ENCODE measurements at places on chromosomes 5 and 9.

GRCh38 chr9:136326061-136326760 lies 1.1 kb upstream of the GPSM1 start:
- no peak for DNase-seq

DNA sequence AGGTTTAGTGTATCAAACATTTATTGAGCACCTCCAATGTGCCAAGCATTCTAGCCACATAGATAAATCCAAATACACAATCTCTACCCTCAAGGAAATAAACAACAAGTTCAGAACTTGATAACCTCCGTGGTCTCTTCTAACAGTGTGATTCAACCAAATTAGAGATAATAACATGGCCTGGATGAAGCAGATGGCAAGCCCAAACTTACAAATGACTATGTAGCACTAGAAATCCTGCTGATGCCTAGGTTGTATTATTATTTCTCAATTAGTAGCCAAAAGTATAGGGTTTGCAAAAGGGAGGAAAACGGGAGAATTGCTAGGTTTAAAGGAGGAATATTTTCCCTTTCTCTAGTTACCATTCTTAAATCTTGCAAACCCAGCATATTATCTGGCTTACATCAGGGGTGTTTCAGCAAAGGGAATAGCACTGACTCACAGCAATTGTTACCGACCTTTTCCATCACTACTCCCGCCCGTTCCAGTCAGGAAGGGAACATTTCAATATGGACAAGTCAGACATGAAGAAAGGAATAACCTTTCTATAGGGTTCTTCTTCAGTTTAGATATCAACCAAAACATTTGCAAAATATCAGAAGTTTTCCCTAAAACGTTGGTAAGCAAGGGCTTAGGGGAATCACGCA lies 2.3 kb downstream of the DPYSL3 start:
- DNase-seq, result no peak

DNA sequence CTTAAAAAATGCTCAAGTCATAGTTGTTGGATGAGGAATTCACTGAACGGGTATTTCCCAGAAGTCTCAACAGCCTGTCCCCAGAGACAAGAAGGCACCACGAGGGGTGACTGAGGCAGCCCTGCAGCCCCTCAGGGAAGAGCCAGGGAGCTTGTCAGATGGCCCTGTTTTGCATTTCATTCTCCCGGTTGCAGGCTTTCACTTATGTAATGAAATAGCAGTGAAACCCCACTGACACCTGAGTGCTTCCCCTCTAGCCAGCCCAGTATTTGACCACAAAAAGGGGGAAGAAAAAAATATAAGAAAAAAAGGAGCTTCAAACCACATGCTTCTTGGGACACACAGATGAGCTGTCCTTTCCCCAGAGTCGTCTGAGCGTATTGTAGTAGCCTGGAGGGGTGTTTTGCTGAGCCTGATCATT lies 75.3 kb upstream of the IL12B start:
- no peak for DNase-seq

DNA sequence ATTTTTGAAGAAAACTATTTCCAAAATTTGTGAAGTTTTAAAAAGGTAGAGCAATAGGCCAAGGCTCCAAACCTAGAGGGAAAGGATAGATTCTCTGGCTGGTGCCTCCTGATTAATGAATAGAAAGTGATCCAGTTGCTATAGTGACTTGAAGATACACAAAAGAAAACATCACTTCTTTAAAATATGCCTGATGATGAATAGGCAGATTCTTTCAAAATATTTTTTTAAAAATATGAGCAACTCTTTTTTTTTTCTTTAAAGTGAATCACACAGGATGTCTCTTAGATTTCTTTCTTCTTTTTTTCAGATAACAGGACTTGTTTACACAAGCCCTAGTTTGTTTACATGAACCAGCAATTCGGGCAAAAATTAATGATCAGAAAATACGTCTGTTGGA lies 124.4 kb downstream of the RFK start:
- no peak for DNase-seq

DNA sequence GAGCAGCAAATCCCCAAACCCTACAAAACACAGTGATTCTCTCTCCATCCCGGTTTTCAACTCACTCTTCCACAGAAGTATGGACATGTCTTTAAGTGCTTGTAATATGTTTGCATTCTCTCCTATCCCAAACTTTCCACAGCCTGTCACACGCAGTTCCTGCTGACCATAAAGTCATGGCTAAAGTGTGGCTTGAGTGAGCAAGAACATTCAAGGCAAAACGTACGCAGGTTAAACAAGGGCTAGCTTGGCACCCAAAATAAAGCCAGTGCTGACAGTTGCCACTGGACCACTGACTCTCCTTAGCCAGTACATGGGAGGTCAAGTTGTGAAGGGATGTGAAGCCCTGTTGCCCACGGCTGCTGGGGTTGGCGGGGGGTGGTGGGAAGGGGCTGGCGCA lies 211.1 kb upstream of the IRX1 start:
- peak; percentile 3 for DNase-seq

DNA sequence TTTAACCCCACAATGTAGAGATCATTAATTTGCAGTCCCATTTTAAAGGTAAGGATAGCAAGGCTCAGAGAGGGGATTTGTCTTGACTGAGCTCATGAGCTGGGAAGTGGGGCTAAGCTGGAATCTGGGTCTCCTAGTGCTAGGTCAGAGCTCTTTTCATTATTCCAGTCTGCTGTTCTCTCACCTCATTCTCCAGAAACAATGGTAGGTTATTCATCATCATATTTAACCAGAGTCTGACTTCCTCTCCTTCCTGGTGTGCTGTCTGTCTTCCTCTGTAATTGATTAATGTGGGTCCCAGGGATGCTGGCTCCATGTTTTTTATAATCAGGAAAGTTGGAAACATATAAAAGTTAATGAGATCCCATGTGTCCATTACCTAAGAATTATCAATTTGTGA lies 20.6 kb downstream of the C9orf43 start:
- no peak for DNase-seq

Data from mucosa of gallbladder (tissue), 1 donor.